ENCODE measurements at places on chromosomes 2 and 18.

DNA sequence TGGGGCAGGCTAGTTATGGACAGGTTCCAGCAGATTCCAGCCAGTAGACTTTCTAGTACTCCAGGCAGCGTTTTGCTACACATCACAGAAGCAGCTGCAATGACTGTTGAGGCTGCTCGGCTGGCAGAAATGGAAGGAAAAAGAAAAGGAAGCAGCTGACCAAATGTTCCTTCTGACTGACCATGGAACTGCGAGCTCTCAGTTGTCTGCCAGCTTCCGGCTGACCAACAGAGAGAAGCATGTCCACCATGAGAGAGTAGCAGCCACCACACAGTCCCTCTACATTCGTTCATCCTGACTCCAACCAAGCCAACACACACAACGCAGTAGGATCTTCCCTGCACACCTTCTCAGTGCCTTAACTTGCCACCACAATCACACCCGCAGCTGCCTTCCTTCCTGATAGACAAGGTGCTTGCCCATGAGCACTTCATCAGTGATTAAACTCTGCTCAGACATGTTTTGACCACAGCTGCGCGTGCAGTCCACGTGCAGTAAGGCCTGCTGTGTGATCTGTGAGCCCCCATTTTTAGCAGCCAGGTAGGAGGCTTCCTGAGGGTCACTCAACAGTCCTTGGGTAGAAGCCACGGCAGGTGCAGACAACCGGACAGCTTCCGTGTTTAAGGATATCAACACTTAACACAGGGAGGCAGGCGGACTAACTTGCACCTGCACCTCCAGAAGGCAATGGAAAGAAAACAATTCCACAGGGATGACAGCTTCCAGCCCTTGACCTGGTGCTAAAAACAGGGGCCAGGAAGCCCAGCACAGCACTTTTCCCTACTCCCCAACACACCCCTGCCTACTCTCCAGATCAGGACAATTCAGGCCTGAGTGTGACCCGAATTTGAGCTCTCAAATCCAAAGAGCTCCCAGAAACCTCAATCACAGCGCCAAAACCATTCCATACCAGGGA lies 996 bp downstream of the TGFBRAP1 start:
- DNase-seq: no peak

DNA sequence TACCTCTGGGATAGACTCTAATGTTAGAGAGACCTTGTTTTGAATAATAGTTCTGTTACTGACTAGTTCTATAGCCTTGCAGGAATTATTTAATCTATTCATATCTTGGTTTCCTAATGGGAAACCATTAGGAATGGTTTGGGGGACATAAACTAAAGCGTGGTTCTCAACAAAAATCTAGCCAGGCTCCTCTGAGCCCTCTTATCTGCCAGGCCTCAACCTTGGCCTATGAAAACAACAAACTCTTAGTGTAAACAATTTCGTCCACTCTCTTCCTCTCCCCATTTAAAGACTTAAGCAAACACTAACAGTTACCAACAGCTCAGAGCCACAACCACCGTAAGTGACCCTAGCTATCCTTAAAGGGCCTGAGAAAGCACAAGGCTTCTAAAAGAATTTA lies 10.6 kb upstream of the NBAS start:
- DNase-seq: no peak

DNA sequence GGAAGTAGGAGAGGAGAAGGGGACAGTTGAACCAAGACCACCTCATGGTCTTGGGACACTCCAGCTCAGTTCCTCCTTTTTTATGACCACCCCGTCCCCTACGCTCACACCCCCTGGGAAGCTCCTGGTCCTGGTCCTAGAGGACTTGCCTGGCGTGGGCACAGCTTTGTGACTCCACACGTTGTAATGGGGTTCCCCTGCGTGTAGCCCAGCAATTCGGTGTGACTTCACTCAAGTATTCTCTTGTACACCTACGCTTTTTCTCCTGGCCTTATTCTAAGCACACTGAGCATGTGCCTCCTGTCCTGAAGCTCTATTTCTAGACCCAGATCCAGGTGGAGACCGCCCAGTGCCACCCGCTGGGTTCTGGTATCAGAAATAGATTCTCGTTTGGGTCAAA lies 36.1 kb upstream of the B3GNT7 start:
- DNase-seq: no peak

DNA sequence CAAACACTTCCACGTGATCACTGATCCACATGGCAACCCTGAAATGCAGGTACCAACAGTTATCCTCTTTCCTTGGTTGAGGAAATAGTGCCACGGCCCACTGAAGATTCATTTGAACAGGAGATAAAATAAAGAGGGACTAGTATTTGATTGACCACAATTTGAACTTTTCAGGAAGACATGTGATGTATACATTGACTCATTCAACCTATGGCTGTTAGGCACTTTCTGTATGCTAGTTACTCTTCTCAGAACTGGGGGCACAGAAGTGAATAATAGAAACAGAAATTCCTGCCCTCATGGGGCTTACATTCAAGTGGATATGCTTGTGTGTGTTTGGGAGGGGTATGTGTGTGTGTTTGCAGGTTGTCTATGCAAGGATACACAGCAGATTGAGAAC lies 199.6 kb downstream of the PRKCE start:
- DNase-seq: no peak

GRCh38 chr2:67503066-67503795 lies 106.1 kb downstream of the ETAA1 start:
- no peak for DNase-seq
